ENCODE measurements at places on chromosomes 13 and 19.

GRCh38 chr13:51727634-51728274, 76.2 kb downstream of the DHRS12 start:
- DNase-seq: no peak

DNA sequence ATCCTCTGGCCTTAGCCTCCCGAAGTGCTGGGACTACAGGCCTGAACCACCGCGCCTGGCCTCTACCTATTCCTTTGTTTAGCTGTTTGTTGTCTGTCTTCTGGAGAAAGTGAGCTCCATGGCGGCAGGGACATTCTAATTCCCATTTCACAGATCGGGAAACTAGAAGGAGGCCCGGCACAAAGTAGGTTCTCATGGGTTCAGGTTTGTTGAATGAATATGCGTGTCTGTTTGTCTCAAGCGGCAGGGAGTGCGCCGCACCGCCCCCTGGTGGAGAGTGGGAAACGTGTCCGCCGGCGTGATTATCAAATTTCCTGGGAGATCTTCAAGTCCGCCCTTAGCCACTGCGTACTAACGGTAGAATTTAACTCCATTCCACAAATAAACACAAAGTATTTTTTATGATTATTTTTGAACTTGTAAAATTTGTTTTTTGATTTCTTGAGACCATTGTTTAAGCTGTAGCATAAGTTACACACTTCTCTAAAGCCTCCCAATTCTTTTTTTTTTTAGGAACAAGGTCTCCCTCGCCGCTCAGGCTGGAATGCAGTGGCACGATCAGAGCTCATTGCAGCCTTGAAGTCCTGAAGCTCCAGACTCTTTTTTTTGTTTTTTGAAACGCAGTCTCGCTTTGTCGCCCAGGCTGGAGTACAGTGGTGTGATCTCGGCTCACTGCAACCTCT, 8.9 kb upstream of the CCDC9 start:
- DNase-seq: peak; percentile 69

DNA sequence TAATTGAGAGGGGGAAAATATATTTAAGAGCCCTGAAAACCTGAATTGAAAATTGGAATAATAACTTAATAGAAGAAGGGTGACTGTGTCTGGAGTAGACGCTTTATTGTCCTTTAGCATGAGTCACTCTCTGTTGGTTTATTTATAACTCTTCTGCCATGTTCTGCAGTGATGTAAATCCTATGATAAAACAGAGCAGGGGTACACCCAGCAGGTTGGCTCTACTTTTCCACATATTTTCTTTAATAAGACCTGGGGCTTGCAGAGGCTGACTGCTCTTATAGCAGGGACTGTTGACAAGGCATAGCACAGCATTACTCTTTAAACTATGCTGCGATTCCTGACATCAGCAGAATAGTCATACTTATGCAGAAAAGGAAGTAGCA, 389.9 kb upstream of the PCDH9 start:
- no peak for DNase-seq

- no peak for DNase-seq
These were observed 50.0 kb downstream of the STARD13 start for GRCh38 chr13:33235564-33235963.

DNA sequence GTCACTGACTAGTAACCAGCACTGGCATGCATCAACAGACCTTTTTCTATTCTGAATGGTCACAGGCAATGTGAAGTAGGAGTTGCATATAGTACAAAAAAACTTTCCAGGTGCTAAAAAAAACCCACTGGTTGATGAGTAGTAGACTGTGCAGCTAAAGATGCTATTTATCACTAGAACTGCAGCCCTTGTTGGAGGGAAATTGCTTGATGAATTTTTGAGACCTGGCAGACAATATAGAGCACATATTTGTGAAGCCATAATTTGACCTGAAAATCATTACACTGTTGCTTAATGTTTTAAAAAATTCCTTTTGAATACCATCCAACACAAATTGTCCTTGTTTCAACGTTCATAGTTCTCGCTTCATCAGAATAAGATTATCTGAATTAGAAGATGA, 441.0 kb downstream of the KLF12 start:
- no peak for DNase-seq

DNA sequence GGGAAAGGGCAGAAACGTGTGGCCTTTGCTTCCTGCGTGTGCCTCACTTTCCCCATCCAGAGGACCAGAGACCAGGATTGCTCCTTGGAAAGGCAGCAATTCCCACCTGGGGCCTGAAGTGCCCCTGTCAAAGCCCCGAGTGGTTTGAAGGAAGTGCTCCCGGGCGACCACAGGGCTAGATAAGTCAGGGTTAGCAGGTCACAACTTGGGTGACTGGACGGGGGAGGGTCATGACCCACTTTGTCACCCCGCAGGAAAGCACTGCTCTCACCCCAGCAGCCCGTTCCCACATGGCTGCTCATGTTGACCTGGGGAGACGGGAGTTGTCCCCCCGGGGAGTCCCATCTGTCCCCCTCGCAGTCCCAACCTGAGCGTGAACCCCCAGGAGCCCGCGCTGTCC, 459 bp downstream of the PRAM1 start:
- no peak for DNase-seq

- no peak for DNase-seq
These were observed 253.0 kb downstream of the PCDH9 start for GRCh38 chr13:66977161-66977560.

DNA sequence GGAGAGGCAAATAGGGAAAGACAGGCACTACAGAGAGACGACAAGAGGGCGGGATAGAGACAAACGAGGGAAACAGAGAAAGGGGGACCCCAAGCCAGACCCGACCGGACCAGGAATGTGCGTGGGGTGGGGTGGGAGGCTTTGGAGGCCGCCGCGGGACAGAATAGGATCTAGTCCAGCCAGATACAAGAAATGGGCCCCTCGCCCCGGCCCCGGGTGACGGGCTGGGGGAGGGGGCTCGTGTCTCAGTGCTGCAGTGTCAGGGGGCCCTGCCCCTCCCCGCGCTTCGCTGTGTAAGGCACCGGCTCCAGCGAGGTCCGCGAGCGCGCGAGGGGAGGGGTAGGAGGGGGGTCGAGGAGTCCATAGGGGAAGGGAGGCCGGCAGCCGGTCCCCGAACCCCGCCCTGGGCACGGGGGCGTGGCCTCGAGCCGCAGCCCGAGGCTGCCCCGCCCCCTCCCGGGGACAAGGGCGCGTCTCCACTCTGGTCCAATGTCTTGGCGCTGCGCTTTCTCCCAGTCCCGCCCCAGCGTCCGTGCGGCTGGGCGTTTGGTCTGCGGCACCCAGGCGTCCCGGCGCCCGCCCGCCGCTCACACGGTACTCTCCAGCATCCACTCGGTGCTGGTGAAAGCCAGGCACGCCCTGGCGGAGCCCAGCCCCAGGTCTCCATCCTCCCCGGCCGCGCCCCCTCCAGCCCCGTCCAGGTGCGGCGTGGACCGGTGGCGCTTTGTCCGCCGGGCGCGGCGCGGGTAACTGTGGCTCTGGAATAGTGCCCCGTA, 11.0 kb downstream of the IFNL1 start:
- no peak for DNase-seq

DNA sequence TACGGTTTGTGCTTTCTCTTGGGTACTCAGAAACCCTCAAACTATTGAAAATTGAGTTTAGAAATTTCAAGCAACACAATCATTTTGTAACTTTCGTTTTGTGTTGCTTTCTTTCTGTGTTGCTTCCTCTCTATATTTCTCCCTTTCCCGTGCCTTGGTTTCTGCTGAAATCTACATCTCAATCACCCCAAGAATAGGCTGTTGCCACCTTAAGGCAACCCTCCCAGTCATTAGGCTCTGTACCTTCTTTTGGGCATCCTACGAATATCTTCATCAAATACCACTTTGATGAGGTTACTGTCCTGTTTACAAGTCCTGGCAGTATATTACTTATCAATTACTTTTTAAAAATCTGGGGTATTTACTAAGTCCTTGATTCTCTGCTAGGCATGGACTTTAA, 621.6 kb downstream of the GPC6 start:
- DNase-seq: no peak

DNA sequence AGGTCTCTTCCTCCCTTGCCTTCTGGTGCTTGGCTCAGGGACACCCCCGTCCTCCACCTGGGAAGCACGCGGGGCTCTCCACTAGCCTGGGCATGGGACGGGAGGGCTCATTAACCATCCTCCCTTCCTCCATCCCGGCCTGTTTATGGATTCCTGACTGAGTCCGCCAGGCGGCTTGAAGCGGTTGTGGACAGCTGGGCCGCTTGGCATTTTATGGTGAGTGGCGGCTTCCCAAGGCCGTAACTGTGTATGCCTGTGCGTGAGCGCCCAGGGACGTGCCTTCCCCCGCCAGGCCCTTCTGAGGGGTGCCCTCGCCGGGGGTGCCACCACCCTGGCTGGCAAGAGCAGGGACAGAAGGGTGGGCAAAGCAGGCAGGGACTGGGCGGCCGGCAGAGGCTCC, 202.8 kb downstream of the URI1 start:
- DNase-seq: no peak

DNA sequence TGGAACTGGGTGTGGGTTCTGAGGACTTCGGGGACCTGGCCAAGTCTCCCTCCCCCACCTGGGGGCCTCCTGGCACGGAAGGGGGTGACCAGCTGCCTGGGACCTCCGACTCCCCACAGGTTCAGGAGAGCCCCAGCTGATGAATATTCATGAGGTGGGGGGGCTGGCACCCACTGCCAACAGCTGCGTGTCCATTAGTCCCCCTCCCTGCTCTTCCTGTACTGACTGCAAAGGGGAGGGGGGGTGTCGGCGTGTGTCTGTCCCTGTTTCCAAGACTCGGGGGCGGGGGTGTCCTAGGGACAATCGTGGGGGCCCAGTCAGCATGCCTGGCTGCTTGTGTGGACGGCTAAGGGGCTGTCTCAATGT, 10.6 kb upstream of the NFIX start:
- DNase-seq: no peak

DNA sequence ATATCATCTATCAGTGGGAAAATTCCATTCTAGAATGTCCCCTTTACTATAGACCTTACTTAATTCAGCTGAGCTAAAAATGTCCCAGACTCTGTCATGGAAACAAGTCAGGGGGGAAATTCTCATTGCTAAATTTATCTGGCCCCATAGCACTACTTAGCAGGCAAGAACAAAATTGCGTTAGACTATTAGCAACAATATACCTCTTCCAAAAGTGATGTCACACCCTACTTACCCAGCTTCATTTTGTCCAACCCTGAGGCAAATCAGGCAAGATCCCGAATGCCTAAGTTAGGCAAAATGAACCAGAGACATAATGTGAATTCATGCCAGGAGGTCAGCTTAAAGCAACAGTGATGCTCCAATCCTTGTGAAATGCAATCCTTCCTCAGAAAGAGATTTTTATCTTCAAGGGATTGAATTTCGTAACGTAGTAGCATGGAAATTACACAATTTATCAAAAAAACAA, 93.7 kb downstream of the FRY start:
- no peak for DNase-seq

GRCh38 chr19:30064348-30064699, 122.3 kb downstream of the URI1 start:
- DNase-seq: no peak

DNA sequence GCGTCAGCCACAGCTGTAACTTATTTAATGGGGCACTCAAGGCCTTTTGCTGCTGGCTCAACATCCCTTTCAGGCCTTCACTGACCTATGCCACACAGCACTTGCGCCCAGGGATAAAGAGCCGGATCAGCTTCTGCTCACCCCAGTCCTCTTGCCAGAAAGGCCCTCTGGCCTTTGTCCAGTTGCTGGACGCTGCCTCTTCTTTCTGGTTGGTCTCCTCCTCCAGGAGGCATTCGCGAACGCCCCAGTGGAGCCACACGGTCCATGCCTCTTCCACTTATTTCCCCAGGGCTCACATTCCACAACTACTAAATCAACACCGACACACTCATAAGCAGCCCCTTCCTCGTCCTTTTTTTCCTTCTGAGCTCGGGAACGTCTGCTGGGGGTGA, 3.7 kb upstream of the ZNF329 start:
- DNase-seq: no peak
